ENCODE measurements at places on chromosomes 3 and 15. TPM values are rescaled to one million over a fixed set of nuclear protein-coding genes. Genes with fewer than 3 reads are reported as not detected.

The PRSS50 gene
- not detected for total RNA-seq

The CHRNA7 gene
- not detected for total RNA-seq

The CHRNB4 gene
- not detected for total RNA-seq

The IRAK2 gene
- total RNA-seq, result 3.0 TPM

The ABI3BP gene
- total RNA-seq, result 4.7 TPM

The DUOXA1 gene
- total RNA-seq, result not detected

The GOLGA6A gene
- not detected for total RNA-seq

The CILP gene
- total RNA-seq, result under 0.01 TPM

The PLSCR2 gene
- not detected for total RNA-seq
